ENCODE measurements at places on chromosomes 13 and 19.

- DNase-seq: no peak
Observed at GRCh38 chr19:41311072-41311471, 1.1 kb downstream of the CCDC97 start.

DNA sequence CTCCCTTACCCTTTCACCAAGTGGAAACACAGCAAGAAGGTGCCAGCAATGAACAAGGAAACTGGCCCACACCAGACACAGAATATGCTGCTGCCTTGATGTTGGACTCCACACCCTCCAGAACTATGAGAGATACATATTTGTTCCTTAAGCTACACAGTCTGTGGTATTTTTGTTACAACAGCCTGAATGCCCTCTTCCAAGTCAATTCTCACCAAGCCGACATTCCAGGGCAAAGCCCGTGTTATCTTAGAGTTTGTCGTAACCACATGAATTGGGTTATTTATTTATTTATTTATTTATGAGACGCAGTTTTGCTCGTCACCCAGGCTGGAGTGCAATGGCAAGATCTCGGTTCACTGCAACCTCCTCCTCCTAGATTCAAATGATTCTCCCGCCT lies 14.9 kb downstream of the FGF21 start:
- DNase-seq: no peak

GRCh38 chr13:31625115-31625514 lies 114.2 kb upstream of the RXFP2 start:
- no peak for DNase-seq

GRCh38 chr13:27824121-27824520 lies 31.8 kb downstream of the GSX1 start:
- DNase-seq: no peak

DNA sequence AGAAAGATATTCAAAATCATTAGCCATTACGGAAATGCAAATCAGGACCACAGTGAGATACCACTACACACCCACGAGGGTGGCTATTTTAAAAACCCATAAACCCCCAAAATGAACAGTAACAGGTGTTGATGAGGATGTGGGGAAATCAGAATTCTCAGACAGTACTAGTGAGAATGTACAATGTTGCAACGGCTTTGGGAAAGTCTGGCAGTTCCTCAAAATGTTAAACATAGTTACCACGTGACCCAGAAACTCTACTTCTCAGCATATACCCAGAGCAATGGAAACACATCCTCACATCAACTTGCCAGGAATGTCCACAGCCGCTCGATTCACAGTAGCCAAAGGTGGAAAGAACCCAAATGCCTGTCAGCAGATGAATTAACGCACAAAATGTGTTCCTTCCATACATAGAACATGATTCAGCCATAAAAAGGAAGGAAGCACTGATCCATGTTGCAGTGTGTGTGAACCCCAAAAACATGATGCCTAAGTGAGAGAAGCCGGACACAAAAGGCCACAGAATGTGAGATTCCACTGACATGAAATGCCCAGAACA lies 7.0 kb downstream of the PLVAP start:
- no peak for DNase-seq

- DNase-seq: no peak
Observed at GRCh38 chr13:39818953-39819352, 163.5 kb downstream of the COG6 start.
